Stimulated activated CD8-positive, alpha-beta memory T cell treated with anti-CD3 and anti-CD28 coated beads, Interleukin-15, amount 100 ng/mL, for 24 hours (primary cell): ENCODE measurements at places on chromosomes 5 and 9.

DNA sequence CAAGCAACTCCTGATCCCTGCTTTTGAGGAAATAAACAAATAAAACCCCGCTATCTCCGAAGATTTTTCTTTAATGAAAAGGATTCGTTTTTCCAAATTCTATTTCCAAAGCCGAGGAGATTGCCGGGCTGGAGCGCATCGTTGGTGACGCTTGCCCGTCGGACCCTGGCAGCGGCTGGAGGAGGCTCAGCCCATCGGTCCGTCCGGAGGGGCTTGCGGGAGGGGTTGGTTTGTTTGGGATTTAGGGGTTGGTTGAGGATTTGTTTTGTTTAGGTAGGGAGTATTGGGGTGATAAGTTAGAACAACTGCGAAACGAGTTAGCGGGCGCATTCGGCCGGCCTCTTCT is 20.8 kb downstream of the URM1 start:
- DNase-seq: no peak

DNA sequence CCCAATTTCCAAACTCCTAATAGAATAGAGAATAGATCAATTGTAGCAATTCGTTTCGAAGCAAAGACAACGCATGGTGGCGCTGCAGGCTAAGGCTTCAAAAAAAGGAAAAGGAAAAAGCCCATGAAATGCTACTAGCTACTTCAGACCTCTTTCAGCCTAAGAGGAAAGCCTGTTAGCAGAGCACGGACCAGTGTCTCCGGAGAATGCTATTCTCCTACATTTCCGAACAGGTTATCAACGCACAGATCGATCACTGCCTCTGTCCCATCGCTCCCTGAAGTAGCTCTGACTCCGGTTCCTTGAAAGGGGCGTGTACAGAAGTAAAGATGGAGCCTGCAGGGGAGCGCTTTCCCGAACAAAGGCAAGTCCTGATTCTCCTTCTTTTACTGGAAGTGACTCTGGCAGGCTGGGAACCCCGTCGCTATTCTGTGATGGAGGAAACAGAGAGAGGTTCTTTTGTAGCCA is at the start of gene PCDHB15:
PCDHB15 (plus strand) TSS at position 146 of the 468 bp plus-strand sequence; CDS start at position 330, 184 bp downstream.
- DNase-seq: no peak

DNA sequence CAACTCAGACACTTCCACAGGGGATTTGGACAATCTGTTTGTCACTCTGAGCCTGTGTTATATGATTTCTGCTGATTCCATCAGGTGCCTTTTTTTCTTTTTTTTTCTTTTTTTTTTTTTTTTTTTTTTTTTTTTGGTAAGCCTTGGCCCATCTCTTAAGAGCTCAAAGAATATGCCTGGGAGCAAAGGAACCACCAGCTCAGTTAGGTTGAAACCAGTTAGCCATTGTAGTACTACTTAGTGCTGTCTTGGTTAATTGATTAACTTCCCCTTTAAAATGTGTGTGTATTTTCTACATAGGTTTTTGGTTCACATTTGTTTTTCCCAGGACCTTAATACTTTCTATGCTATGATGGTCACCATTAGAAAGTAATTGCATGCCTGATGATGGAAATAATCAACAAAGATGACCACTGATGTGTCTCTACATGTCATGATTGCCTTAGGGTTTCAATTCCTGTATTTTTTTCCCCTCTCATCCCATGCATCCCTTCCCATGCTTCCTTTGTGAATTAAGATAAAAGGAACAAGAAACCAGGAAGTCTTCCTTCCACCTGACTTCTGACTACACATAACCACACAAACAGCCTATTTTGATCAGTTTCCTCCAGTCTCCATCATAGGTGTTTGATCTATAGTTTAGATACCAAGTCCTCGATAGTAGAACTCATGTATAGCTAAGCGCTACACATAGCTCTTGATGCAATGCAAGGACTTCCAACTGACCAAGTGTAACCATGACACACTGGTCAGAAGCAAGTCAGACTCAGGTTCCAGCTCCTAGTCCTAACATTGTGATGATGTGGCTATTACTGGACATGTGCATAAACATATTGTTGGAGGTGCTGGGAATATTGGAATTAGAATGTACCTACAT is 306.1 kb downstream of the EFNA5 start:
- DNase-seq: no peak

- no peak for DNase-seq
Measured at GRCh38 chr5:173789031-173789920, 98.9 kb upstream of the CPEB4 start.

DNA sequence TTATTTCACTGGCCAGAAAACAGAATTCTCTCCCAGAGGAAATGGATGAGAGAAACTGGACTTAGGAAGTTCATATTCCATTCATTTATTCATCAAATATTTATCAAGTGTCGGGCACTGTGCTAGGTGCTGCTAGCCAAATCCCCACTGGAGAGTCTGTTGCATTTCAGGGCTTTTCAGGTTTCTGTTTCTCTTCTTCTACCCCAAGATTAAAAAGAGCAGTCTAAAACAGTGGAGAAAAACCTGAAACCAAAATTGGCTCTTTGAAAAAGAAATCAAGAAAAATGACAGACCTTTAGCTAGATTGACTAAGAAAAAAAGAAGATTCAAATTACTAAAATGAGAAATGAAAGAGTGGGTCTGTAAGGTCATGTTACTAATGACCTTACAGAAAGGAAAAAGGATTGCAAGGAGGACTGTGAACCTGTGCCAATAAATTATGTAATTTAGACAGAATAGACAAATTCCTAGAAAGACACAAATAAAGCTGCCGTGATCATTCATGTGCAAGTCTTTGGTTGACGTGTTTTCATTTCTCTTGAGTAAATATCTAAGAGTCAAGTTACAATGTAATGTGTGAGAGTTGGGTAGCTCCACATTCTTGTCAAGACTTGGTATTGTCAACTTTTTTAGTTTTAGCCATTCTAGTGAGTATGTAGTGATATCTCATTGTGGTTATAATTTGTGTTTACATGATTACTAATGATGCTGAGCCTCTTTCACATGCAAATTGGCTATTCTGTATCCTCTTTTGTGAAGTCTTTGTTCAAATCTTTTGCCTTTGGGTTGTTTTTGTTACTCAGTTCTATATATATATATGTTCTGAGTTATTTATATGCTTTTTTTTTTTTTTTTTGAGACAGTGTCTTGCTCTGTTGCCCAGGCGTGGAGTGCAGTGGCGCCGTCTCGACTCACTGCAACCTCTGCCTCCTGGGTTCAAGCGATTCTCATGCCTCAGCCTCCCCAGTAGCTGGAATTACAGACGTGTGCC is 23.7 kb downstream of the SNX30 start:
- DNase-seq: no peak

- DNase-seq: no peak
Measured at GRCh38 chr5:39570403-39571027, 145.7 kb upstream of the DAB2 start.

GRCh38 chr5:74497706-74498105 is 142.8 kb downstream of the ENC1 start:
- DNase-seq: no peak

DNA sequence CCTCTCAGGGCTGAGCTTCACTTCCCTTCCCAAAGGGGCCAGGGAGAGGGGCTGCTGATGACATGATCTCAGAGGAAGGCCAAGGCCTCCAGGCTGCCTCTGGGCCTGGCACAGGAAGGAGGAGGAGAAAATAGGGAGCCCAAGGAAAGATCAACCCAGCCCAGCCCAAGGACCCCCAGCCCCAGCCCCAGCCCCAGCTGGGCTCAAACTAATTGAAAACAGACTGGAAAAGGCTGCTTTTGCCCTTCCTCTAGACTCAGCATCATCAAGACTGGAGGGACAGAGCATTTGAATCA is 18.3 kb upstream of the KCNIP1 start:
- DNase-seq: no peak
